ENCODE measurements at places on chromosomes 6 and 20.

DNA sequence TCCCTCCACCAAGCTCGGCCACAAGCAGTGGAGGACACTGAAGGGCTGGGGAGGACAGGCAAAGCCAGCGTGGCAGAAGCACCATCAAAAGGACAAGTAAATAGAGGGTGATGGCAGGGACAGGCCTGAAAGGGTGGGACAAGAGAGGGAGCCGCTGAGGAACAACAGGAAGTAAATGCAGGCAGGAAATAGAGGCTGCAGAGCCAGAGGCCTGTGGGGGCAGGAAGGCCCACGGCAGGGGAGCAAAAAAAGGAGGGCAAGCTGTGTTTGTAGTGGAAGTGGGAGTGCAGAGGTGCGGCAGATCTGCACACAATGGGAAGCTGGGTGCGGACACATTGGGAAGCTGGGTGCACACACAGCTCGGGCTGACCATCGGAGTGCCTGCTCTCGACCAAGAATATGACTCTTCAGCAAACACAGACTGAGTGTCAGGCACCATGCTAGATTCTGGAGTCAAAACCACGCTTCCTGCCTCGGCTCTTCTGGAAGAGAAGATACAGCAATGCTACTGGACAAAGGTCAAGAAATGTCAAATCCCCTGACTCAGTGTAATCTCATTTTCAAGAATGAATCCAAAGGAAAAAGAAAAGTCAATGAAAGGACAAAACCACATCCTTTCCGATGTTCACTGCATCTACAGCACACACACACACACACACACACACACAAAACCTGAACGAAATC lies 40.4 kb upstream of the RAB22A start:
- DNase-seq, result no peak

DNA sequence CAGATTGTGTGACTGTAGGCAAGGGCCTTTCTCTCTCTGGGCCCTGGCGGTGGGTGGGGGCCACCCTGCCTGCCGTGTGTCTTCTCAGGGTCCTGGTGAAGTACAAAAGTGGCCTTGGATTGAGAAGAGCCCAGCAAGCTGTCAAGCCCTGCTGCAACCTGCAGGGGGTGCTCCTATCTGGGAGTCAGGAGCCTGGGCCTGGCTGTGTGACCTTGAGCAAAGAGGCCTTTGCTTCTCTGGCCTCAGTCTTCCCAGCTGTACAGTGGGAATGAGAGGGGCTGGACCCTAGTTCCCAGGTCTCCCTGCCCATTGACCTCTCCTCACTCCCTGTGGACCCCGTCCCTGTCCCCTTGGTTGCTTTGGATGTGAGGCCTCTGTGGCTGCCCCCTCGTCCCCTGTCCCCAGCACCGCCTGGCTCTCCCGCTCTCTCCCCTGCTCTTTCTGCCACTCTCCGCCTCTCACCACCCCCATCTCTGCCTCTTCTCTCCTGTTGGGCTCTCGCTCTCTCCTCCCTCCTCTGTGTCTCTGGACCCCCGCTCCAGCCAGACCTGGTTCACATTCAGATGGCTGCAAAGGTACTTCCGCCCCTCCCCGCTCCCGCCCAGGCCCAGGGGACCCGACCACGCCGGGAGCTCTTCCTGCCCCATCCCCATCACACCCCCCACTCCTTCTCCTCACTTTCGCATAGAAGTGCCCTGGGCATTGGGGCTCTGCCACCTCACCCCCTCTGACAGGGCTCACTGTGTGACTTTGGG lies 46.7 kb downstream of the SRC start:
- no peak for DNase-seq

DNA sequence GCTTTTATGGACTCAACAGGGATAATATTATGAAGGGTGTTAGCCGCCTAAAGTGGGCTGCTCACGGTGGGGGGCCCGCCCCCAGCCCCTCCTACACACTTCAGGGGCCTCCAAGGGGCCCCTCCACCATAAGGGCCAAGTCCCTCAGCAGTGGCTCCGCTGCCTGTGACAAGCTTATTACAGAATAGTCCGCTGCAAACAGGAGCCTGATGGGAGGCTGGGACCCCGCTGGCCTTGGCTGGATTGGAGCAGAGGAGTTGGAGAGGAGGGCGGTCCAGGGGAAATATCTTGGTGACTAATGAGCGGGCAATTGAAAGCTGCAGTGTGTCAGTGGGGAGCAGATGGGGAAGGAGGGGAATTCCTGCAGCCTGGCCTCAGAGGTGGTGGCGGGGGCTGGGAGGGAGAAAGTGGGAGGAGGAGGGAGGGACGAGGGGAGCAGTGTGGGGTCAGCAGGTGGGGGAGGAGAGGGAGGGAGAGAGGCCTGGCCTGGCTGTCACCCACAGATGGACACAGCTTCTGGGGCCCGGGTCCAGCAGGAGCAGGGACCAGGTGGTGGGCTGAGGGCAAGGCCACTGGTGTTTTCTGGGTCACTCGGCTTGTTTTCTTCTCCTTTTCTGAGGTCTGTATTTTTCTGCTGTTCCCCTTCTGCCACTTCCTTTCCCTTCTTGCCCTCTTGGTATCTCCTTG lies 57.6 kb upstream of the FOXP4 start:
- DNase-seq, result no peak

DNA sequence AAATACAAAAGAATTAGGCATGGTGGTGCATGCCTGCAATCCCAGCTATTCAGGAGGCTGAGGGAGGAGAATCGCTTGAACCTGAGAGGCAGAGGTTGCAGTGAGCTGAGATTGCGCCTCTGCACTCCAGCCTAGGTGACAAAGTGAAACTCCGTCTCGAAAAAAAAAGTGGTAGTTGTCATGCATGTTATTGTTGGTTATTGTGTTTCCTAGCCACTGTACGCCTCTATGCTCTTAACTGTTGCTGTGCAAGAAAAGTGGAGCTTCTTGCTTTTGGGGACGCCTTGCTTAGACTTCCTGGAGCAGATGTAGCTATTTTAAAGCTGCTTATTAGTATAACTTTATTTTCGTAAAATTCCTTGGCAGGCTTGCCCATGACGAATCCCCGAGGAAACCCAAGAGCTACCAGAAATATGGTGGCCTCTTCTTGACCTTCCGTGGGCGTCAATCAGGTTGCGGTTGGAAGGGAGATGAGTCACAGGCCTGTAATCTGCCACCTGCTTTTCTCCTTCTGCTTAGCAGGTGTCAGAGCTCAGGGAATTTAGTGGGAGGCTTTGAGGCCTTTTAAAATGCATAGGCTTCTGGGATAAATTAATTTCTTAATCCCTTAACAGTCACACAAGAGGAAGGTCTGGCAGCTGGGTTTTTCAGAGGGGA lies 17.3 kb downstream of the GABRR2 start:
- DNase-seq, result peak; percentile 73

- no peak for DNase-seq
Observed at GRCh38 chr6:135992739-135993138, 141.2 kb downstream of the PDE7B start.

DNA sequence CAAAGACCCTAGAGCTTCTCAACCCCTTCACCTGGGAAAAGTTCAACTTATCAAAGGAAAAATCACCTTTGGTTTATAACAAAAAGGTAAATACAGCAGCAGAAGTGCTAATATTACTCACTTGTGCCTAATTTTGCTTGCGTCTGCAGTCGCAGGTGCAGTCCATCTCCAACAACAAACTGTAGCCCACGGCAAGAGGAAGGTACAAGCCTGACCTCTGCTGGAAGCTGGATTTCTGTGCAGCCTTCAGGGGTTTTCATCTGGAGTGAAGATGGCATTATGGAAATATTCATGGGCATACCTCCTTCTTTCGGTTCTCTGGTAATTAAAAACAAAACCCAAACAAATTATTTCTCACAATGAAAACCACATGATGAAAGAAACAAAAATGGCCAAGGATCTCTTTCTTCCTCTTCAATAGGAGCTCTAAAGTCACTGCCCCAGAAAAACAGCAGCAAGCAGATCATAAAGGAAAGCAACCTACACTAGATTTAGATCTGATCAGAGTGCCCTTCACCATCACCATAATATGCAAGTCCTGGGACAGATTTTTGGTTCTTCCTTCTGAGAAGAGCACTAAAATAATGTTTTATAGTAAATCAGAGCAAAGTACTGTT lies 7.8 kb downstream of the UBE3D start:
- no peak for DNase-seq

DNA sequence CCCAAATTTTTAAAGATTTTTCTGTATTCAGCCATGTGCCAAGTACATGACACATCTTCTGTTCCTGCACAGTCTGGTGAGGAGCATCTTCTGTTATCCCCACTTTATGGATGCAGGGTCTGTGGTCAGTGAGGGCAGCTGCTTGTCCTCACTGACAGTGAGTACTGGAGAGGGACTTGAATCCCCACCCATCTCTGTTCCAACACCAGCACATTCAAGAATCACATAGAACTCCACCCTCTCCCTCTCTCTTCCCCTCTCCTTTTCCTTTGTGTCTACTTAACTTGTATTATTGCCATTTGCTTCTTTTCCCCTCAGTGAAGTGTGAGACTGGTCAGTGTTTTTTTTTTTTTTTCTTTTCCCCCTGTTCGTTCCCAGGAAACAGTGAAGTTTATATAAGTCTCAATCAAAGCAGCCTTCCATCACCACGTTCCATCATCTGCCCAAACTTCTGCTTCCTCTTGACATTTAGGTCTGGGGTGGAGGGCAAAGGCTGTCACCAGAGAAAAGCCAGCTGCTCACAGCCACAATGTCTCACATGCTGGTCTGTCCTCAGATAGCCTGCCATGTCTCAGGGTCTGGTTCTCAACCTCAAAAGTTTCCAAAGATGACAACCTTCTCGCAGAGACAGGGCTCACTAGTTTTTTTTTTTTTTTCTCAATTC lies 110.0 kb upstream of the SSTR4 start:
- DNase-seq, result no peak

DNA sequence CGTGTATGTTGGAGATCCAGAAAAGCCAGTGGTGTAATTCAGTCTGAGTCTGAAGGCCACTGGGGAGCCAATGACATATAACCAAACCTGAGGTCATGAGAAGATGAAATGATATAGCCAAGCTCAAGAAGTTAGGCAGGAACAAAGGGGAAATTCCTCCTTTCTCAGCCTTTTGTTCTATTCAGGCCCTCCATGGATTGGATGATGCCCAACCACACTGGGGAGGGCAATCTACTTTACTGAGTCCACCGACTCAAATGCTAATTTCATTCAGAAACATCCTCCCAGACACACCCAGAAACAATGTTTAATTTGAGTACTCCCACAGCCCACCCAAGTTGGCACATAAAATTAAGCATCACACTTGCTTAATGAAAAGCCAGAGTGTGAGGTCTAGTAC lies 183.6 kb downstream of the GJA1 start:
- no peak for DNase-seq

GRCh38 chr6:112298021-112298745 lies 43.8 kb upstream of the LAMA4 start:
- DNase-seq, result no peak

- DNase-seq, result no peak
Observed at GRCh38 chr6:146903451-146903850, 300.8 kb upstream of the STXBP5 start.

GRCh38 chr6:6969761-6970223 lies 138.0 kb upstream of the RREB1 start:
- peak; percentile 86 for DNase-seq

GRCh38 chr20:22717466-22717865 lies 133.1 kb upstream of the FOXA2 start:
- no peak for DNase-seq

DNA sequence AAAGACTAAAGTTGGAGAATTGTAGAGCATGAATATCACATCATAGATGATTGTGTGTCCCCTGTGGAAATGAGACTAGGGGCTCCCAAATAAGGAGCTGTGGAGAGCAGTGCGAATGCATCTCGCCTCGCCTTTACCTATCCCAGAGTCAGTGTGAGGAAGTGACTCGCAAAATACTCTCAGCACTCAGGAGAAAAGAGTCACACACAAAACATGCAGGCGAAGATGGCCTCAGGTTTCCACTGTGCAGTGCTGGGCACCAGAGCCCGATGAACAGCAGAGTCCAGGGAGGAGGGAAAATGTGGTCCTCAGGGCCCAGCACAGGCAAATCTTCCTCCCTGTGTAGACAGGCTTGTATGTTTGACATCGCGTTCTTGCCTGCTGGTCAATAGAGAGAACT lies 126.5 kb upstream of the AFDN start:
- DNase-seq, result no peak

DNA sequence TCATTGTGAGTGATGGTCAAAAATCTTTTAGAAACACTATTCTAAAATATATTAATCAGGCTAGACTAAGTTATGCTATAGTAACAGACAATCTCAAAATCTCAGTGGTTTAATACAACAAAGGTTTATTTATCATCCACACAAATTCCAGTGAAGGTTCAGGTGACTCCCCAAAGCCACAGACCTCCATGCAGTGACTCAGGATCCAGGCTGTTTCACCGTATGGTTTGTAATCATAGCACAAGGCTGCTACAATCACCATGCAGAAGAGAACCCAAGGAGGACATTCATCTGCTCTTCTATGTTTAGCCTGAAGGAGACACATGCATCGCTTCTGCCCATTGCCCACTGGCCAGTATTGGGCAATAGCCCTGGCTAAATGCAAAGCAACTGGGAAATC lies 46.2 kb downstream of the BFSP1 start:
- no peak for DNase-seq

GRCh38 chr6:110475066-110475653 lies 1.3 kb downstream of the SLC22A16 start:
- DNase-seq, result no peak

DNA sequence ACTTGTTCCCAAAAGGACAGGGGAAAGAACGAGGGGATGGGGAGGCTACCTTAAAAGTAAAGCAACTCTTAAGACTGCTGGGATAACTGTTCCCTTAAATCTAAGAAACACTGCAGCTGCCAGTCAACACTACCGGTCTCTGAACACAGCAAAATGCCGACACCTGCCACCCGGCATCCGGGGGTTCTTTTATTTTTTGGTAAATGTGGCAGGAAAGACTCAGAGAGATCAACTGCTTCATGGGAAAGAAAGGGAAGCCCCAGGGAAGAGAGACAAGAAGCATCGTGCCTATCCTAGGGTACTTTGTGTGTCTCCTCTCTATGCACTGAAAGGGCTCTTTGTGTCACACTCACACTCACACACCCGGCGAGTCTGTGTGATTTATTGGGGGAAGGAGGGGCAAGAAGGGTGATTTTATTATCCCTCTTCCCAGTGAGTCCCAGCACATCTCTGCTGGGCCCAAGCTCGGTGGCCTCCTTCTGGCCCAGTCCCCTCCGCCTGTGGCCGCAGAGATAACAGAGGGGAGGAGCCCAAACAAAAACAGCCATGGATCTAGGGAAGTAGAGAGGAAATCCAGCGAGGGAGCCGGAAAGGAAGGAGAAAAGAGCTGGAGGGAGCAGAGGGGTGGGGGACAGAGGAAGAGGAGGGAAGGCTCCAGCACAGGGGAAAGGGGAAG lies 1.4 kb downstream of the FYN start:
- no peak for DNase-seq

DNA sequence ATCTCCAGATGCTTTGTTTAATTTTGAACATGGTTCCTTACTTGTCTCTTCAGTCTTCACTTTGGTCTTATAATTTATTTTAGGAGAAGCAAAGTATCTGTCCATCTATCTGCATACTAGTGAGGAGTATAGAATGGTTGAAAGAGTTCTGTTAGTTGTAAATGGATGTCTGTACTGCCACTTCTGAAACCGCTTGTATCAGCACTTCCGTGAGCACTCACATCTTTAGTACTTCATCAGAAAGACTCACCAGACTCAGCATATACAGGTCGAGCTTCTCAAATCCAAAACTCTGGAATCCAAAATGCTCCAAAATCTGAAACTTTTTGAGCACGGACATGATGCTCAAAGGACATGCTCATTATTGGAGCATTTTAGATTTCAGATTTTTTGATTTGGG lies 142.0 kb upstream of the GLP1R start:
- no peak for DNase-seq

- no peak for DNase-seq
Observed at GRCh38 chr6:14656078-14656521, 538.5 kb downstream of the CD83 start.
